ENCODE measurements at places on chromosomes 11 and 22.
A peak's percentile ranks its signal among the peaks of the same experiment; 100 is the strongest.

DNA sequence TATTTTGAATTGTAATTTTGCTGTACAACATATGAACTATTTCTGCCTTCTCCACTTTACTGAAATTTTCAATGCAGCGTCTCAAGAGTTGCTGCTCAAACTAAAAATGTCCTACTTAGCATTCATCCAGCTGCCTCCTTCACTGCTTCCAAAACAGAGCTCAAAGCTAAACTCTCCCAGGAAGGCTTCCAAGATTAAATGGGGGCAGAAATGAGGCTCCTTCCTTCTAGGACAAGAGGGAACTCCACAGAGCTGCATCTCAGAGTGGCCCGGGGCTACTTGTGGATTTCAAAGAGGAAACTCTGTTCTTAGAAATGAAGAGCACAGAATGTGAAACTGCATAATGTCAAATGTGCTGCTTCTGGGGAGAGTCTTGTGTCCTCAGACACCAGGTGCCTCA is 295.9 kb upstream of the NCAM1 start:
- no peak for DNase-seq

GRCh38 chr11:94507485-94507884 is 4.8 kb upstream of the C11orf97 start:
- no peak for DNase-seq

DNA sequence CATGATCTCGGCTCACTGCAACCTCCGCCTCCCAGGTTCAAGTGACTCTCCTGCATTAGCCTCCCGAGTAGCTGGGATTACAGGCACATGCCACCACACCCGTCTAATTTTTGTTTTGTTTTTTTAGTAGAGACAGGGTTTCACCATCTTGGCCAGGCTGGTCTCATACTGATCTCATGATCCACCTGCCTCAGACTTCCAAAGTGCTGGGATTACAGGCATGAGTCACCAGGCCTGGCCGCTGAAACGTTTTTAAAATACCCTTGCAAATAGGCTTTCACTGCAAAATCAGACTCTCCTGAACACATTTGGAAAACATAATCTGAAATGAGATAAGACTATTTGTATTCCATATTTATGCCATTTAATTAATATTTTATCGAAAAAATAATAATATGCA is 826.1 kb upstream of the CNTN5 start:
- no peak for DNase-seq

DNA sequence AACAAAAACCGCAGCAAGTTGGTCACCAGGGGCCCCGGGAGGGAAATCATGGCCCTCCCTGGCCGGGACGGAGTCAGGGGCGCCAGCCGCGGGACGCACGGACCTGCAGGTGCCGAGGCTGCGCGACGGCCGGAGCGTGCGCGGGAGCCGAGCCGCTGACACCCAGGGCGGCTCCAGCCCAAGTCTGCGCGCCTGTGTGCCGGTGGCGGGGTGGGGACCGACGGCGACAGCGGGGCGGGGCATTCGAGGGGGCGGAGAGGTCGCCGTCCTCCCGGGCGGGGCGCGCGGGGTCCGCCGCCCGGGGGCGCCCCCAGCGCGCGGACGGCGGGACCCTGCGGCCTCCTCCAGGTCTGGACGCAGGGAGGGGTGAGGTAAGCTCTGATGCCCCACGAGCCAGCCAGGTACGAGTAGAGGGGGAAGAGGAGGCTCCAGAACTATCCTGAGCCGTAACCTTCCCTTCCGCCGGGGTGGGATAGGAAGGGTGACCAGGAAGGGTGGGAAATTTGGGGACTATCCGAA is at the start of gene ESAM:
Gene ESAM, minus strand, starts transcription at position 186 of the 519 bp plus-strand sequence. Its CDS starts 136 bp downstream, at position 50.
- peak; percentile 46 for DNase-seq

GRCh38 chr11:67645521-67646461 is 4.7 kb downstream of the ACY3 start:
- DNase-seq, result no peak

DNA sequence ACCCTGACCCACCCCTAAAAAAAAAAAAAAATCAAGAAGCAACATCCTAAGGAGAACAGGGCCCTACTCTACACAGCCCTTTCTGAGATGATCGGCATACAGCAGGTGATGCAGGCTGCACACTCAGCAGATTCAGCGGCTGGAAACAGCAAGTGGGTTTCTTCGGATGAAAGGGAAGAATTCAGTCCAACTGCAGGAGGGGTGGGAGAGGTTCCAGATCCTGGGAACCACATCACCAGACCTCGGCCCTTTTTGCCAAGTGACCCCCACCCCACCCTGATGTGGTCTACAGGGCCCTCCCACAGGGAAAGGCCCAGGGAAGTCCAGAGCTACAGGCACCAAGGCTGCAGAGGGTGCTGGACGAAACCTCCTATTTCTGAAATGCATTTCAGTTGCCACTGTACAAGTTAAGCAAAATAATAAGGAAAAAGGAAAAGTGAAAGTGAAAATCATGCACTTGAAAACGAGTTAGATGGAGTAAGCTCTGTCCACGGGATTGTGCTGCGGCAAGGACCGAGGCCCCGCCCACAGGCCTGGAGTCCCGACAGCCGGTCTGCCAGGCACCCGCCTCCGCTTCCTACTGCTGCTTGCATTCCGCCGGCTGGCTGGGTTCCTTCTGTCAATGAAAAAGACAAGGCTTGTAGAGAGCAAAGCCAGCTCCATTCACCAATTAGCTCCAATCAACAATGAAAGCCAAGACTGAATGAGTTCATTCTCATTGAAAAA is 16.0 kb upstream of the PHLDA2 start:
- DNase-seq, result peak; percentile 92

- no peak for DNase-seq
Measured at GRCh38 chr11:13054278-13054677, 45.2 kb downstream of the RASSF10 start.

DNA sequence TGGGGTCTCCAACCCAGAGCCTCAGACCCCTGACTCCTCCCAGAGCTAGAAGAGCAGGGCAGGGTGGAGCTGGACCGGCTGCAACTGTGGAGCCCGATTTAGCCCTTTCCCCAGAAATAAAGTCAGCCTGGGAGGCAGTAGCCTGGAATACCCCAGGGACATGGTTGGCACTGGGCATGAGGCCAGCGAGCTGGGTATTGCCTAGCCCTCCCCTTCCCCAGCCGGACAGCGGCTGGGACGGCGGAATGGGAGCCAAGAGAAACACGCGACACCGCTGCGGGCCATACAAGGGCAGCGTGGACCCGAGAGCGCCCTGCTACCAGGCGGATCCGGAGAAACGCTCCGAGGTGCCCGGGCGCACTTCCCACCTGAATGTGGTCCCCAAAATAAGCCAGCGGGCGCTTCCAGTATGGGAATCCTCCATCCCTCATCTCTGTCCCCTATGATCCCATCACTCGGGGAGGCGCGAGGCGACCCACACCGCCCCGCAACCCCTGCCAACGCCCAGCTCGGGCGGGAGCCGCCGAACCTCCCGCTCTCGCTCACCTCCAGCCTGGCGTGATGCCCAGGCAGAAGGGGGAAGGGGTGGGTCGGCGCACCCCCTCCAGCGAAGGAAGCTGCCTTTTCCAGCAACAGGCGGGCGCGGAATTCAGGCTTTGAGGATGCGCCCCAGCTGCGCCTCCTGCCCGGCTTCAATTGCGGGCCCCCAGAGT is 758 bp downstream of the MCAM start:
- peak; percentile 50 for DNase-seq

GRCh38 chr11:113849713-113850112 is 25.7 kb downstream of the USP28 start:
- DNase-seq, result no peak

GRCh38 chr11:68889948-68890446 is 13.6 kb downstream of the MRPL21 start:
- DNase-seq, result peak; percentile 26

DNA sequence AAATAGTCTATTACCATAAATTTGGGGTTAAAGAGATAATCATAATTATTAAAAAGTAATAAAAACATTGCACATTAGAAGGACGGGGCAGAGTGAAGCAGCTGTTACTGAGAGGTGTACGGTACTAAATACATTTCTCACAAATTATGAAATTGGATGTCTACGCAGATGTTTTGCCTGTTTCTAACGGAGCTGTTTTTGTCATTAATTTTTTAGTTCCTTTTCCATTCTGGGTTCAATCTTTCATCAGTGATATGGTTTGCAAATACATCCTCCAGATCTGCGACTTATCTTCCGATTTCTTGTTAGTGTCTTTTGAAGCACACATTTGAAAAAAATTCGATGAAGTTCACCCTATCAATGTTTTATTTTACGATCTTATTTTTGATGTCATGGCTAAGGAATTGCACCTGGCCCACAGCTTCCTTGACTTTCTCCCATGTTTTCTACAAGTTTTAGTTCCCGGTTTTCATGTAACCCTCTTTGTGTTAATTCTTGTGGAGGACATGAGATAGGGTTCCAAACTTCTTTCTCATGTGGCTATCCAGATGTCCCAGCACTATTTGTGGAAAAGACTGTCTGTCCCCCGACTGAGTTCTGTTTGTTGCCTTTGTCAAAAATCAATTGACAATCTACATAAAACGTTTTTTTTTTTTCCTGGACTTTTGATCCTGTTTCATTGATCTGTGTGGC is 21.3 kb upstream of the KRTAP5-6 start:
- no peak for DNase-seq

- no peak for DNase-seq
Measured at GRCh38 chr11:34680206-34680605, 59.3 kb downstream of the EHF start.

DNA sequence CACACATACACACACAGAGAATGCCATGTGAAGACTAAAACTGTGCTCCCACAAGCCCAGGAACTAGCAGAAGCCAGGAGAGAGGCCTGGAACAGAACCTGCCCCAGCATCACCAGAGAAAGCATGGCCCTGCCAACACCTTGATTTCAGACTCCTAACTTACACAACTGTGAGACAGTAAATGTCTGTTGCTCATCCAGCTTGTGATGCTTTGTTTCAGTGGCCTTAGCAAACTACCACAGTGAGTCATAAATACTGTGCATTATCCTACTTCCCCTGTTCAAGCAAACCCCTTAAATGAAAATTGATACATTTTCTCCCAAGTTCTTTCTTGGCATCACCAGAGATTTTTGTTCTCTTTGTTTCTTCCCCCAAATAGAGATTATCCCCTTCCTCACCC is 1539.4 kb upstream of the TENM4 start:
- DNase-seq, result no peak

DNA sequence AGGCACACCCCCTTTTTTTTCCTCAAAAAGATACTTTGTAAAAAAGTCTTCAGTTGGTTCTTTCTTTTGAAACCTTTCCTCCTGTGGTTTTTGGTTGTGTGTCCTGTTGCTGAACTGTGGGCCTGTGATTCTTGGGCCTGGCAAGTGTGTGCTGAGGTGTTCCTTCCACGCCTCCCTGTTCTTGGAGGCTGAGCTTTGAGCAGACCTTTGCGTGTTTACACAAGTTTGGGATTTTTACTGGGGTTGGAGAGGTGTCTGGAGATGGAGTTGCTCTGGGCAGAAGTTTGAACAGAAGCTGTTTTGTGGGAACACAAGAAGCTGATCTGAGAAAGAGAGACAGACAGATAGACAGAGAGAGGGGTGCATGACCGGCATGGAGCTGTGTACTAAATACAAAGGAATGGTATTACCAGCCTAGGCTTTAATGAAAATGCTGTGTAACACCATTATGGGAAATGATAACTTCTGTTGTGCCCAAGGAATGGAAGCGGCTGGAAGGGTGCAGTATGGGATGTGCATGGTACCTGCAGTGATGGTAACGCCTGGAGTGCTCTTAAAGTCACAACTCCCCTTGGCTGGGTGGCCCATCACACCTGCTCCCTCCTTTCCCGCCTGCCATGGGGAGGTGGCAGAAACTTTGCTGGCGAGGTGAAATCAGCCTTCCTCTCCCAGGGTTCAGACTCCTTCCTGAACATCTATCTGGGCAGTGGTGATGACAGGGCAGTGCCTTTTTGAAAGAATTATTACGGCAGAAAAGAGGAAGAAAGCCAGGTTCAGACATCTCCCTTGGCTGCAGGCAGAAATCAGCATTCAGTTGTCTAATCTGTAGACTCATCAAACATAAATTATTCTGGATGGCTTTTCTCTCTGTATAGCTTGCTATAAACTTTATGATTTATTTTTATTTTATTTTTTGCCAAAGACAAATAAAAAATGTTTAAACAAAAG is 70.4 kb downstream of the LDLRAD3 start:
- DNase-seq, result no peak

DNA sequence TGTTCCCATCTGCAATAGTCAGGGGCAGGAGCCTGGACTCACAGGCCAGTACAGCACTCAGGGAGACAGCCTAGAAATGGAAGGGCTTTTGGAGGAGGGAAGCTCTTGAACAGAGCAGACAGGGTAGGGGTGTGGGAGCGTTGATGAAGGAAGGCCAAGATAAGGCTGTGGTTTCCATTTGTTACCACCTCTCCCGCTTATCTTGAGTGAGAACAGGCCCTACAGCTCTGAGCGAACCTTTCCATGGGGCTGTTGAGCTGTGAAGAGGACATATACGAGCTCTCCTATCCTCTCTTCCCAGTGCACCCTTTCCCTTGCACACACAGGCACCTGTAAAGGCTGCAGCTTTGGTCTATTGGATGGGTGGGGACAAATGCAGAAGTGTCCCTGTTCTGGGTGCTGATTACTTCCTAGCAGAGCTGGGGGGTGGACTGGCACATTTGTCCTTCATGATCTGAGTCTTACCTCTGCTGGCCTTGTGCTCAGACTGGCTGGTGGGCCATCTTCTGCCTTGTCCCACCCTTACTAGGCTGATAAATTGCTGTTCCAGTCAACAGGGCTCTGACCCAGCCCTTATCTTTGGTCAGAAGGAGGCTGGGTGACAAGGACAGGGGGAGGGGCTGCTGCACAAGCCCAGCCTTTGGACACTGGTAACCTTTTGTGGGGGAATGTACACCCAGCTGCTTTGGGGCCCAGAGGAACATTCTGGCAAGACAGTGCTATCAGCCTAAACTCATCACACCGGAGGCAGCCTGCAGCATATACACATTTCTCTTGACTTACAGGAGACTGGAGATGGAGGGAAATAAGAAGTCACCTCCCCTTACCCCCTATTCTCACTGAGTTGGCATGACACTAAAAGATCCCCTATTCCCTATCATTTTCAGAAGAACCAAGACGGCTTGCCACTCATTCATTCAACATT is 80.1 kb upstream of the NNMT start:
- DNase-seq, result no peak

DNA sequence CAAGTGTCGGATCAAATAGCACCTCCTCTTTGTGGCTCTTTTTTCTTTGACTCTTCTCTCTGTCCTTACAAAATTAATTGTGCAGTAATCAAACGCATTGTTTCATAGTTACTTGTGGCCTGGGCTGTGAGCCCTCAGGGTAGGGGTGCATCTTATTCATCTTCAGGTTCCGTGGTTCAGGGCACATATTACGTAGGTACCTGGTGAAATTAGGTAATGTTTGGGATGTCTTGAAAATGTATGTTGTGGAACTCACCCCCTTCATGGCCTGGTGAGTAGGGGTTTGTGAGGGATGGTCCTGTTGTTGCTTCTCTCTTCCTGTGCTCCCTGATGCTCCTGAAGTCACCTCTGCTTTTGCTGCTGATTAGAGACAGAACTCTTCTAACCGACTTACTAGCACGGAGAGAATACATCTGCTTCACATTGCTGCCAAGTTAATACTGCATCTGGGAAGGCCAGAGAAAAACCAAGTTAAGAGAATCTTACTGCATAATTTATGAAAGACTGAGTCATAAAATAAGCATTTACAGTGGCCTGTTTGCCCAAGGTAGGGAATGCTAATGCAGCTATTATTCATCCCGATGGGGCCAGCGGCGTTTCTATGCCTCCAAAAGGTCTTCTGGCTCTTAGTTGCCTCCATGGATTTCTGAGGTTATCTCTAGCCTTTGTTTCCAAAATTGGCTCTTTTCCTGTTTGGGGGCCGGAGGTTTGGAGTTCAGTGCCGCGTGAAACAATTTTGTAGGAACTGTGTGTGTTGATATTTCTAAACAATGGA is 66.9 kb downstream of the TBC1D22A start:
- DNase-seq, result no peak

Measured in lung (tissue), 17 donors.